ENCODE measurements at places on chromosomes 6 and 20.

DNA sequence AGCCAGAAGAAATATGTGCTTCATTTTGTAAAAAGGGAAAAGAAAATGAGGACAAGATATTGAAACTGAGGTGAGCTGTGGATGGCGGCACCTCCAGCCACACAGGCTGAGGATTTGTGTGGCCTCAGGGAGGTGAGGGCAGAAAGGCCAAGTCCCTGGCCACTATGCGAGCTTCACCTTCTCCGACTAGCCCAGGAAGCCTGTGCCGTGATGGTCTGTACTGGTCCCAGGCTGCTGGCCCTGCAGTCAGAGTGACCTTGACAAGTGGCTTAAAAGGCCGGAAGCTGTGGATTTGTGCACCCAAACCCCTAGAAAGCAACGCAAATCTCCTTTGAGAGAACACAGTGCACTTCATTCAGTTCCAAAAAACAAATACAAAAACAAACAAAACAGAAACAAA lies 48.1 kb downstream of the WDR27 start:
- DNase-seq: no peak

GRCh38 chr6:20979076-20979475 lies 444.8 kb downstream of the CDKAL1 start:
- DNase-seq: no peak

- no peak for DNase-seq
Observed at GRCh38 chr6:166221040-166221439, 53.4 kb upstream of the TBXT start.

- DNase-seq: no peak
Observed at GRCh38 chr6:163776196-163776905, 361.8 kb downstream of the QKI start.

DNA sequence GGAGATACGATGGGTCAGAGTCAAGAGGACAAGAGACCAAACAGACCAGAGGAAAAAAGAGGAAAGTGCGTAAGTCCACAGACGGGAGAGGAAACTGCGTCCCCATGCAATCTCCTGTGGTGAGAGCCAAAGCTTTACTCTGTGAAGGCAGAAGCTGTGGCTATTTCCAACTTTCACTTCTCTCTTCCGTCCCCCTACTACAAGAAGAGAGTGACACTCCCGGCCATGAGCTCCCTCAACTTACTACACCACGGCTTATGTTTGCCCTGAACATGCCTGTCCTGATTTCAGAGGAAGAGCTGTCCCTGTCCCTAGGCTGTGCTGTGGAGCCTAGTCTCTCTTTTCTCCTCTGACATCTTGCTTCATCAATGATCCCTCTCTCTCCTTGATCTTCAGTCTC lies 11.5 kb upstream of the SSR1 start:
- no peak for DNase-seq

- no peak for DNase-seq
Observed at GRCh38 chr6:33967966-33968724, 164.3 kb upstream of the MLN start.

DNA sequence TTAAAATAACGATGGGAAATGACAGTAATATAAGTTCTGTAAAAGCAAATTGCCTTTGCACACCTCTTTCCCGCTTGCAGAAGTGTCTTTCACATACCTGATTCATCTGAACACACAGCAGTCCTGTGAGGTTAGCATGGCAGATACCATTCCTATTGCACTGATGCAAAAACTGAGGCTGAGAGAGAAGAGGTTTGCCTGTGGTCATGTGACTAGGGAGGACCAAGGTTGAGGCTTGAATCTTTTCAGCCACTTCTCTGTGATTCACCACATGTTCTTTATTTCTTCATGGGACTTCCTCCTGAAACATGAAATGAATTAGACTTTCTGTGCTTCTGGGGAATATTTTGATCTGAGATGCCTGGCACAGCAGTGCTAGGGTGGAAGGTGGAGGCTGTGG lies 92.9 kb downstream of the VEGFA start:
- DNase-seq: no peak

GRCh38 chr20:36744243-36744642 lies 1.6 kb downstream of the NDRG3 start:
- no peak for DNase-seq

DNA sequence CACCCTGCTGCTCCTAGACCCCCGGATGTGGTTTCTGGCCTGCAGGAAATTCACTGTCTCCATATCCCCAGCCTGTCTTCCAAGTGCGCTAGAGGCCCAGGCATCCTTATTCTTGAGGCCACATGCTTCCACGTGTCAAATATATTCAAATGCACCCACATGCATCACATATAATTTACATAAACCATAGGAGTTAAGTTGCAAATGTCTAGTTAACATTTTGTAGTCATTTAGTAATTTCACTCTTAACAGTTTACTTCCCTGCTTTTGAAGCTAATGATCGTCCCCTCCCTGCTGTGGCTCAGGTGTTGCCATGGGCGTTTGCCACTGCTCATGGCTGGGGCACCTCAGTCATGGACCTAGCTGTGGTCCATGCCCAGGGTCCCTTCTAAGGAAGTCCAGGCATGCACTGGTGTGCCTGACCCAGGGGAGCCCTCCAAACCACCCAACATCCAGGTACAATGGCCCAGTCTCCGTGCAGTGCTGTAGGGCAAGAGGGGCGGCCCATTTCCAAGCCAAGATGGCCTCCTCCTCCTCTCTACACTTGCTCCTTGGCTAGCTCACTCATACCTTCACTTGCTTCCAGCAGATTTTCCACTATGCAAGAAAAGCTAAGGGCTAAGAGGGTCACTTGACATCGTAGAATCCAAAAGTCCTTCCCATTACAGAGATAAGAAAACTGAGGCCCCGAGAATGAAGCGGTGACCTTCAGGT lies 42.4 kb downstream of the FGD2 start:
- no peak for DNase-seq

DNA sequence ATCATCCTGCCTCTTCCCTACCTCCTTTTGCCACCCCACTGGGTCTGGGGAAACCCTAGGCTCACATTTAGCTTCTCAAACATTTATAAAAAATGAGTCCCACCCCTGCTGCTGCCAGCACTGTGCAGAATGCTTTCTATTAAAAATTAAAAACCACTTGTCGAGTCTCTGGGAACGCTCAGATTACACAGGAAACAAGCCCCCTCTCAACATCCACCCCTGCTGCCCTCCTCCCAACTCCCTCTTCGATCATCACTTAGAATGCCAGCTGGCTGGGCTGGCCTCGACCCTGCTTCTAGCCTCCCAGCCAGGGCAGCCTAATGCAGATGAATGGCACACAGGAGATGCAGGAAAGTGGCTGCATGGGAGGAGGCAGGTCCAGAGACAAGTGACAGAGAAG lies 75.8 kb downstream of the CDH22 start:
- DNase-seq: no peak

GRCh38 chr20:34544109-34544796 lies 14.3 kb upstream of the MAP1LC3A start:
- peak; percentile 8 for DNase-seq

- no peak for DNase-seq
Observed at GRCh38 chr6:110786696-110787095, 28.6 kb downstream of the CDK19 start.

DNA sequence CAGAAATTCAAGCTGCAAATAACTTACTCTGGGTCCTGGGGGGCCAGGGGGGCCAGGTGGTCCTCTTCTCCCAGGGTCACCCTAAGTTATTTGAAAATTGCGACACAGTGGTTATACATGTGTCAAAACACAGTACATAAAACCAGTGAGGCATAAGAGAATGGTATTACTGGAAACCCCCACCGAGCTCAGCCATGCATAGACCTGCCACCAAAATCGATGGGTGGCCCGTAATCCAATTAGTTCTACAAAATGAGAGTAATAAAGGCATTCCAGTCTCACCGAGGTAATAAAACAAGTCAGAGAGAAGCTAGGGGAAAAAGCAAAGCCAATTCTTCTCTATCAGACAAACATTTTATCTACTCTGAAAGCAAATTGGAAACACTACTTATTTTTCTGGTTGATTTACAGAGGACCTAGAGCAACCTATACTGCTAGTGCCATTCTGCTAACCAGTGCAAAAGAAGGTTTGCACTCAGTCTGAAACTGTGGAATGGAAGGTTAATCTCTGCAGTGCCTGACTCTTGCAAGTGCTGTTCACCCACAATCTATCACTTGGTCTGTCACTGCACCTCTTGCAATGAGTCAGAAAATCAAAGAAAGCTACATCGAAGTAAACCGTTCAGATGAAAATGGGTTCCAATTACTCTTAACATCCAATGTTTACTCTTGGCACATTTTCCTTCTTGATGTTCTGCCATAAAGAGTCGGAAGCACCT lies 32.4 kb downstream of the COL9A1 start:
- DNase-seq: no peak

DNA sequence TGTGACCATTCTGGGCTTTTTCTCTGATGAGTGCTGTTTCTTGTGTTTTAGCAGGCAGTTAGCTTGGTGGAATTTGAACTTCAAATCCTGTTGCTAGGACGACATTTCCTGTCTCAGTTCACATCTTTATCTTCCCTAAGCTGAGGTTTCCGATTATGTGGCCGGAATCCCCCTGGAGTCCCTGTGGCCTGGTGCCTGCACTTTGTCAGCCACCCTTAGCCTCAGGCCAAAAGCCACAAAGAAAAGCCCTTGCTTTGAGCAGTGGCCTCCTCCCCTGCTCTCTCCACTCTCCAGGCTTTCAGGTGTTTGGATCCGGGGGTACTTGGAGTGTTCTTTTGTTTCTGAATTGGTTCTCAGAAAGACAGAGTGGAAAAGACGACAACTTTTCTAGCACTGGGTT lies 59.9 kb upstream of the PMEPA1 start:
- no peak for DNase-seq

GRCh38 chr6:169439710-169440109 lies 186.1 kb upstream of the THBS2 start:
- no peak for DNase-seq

GRCh38 chr6:148325316-148326068 lies 17.1 kb upstream of the SASH1 start:
- DNase-seq: no peak

- no peak for DNase-seq
Observed at GRCh38 chr6:159931846-159932245, 37.0 kb upstream of the IGF2R start.

DNA sequence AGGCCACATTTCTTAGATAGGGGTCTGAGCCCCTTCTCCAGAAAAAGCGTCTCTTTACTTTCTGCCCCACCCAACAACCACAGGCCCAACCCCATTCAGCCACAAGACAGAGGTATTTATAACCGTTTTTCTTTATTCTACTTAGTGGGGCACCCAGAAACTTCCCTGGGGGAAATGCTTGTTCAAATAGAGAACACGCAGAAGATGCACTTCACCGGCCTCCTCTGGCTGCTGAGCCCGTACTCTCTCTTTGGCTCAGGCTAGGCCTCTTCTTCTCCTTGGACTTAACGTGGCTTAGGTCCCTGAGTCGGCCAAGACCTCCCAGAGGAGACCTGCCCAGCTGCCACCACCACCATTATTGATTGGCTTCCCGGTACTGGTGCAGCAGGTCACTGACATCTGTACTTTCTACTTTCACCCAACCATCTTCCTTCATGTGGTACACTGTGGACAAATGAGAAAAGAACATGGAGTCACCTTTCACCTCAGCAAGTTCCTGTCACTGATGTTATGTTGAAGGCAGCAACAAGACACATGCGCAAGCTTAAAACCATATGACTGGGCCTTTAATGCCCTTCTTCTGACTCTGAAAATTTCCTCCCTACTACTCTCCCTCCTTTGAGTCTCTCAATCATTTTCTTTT lies 2.2 kb upstream of the TAP2 start:
- no peak for DNase-seq

- no peak for DNase-seq
Observed at GRCh38 chr6:151482290-151482689, 11.5 kb upstream of the CCDC170 start.

GRCh38 chr6:99366852-99367251 lies 17.4 kb upstream of the FAXC start:
- DNase-seq: no peak

DNA sequence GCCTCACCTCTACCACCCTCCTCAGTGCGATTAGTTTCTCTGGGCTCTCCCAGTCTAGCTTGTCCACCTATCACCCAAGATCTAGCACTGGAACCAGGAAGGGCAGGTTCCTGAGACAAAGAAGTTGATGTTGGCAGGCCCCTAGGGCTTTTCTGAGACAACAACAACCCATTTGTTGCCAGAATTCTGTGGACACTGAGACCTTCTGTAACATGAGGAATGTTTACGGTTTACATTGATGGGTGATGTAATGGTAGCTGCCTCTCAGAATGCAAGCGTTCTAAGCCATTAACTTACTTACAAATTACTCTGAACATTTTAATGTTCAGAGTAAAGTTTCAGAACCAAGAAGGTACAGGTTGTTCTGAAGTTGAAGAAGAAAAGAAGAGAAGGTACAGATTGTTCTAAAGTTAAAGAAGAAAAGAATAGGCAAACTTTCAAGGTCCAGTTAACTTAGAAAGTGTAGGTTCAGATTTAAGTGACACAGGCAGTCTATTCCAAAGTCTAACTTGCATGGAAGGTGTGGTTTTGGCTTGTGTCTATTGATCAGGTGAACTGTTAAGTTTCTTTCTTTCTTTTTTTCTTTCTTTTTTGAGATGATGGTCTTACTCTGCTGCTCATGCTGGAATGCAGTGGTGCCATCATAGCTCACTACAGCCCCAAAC lies 3.7 kb upstream of the MED23 start:
- no peak for DNase-seq

GRCh38 chr20:36271639-36272546 lies 34.2 kb upstream of the DLGAP4 start:
- no peak for DNase-seq

DNA sequence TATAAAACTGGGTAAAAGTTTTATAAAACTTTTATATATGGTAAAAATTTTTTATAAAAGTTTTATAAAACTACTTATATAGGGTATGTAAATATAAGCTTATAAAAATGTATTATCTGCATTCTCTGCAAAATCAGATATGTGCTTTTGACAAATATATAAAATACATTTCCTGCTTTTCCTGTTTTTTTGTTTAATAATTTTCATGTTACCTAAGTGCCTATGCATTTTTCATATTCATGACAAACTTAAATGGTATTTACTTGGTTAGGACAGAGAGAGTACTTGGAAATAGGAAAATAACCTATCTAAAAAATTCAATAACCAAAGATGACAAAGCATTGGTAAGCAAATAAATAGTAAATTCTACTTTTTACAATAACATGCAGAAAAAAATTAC lies 41.2 kb downstream of the ADGRG6 start:
- no peak for DNase-seq

DNA sequence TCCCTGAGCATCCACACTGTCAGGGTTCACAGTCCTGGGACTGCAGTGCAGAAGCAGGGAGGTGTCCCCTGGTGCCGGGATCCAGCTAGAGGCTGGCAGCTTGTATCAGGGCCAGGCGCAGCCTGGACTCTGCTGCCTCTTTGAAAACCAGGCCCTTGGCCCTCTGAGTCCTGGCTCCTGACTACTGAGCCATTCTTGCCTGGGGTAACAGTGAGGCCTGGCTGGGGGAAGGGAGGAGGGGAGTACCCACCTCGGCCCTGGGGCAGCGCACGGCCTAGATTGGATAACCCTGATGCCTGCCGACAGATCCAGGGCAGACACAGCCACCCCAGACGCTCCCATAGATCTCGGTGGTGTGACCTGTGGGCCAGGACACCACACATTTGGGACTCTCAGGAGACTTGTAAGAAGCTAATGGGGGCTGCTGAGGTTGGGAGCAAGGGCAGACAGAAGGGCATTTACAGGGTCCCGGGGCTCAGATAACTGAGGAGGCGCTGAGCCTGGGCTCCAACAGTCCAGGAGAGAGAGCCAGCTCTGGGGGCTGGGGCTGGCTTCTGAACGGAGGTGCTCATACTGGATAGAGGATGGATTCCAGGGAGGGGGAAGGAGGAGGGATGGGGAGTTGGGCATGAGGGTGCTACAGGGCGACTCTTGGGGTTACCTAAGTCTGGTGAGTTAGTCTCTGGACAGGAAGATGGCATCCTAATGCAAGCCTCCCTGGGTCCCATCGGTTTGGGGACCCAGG lies 30.5 kb downstream of the SPDEF start:
- no peak for DNase-seq

- no peak for DNase-seq
Observed at GRCh38 chr20:5626603-5627002, 123.6 kb upstream of the SHLD1 start.

All from effector CD8-positive, alpha-beta T cell (primary cell).